ENCODE measurements at places on chromosomes 16 and 17.
A peak's percentile ranks its signal among the peaks of the same experiment; 100 is the strongest.

DNA sequence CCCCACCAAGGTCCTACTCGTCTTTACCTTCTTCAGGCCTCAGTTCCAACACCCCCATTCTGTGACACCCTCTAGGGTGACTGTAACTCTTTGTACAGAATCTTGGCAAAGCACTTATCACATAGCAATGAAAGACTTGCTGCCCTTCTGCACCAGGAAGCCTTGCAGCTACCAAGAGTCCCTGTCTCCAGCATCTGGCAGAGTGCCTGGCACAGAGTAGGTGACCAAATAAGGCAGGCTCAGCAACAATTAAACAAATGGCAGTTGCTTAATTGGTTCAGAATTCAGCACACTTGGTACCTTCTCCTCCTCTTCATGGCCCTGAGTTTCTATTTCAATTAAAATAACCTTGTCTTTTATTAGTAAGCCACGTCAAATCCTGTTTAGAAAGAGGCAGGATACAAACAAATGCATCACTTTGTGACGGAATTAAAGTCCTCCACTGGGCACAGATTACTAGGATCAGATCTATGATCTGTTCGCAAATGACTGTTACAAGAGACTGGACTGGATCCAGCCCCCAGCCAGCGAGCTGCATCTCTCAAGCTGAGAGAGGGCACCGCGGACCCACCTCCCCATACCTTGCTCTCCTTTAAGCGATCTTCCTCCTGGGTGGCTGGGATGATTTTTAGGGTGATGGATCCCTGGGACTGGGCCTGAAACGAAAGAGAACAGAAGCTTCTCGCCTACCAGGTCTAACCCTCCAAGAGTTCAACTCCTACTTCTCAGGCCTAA, 9.4 kb downstream of the MPP3 start:
- DNase-seq, result no peak

DNA sequence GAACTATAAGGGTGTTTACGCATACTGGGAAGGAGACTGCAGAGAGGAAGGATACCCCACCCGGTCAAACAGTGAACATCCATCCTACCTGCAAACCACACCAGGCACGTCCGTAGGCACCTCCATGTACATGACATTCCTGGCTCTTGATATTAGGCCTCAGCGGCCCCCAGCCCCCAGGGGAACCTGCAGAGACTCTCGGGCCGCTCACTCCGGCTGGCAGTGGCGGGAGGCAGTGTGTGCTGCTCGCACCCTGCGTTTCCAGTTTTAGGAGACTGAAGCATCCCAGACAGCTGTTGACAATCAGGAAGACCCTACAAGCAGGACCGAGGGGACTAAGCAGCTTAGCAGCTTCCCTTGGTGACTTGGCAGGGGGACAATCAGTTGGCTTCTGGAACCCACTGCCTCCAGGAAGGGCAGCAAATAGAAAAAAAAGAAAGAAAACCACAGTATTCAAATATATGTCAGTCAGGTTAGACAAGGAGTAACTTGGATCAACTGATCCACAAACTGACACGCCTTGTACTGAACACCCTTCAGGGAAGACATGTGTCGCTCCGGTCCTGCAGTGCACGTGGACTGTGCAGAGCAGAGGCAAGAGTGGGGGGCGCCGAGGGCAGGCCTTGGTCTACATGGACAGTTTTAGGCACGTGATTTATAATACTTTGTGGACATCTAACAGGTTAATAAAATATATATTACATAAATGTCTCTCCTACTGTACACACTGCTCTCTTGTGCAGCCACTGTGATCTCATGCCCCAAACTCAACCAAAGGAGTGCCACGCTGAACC, 29.9 kb upstream of the CLEC18B start:
- DNase-seq, result no peak

DNA sequence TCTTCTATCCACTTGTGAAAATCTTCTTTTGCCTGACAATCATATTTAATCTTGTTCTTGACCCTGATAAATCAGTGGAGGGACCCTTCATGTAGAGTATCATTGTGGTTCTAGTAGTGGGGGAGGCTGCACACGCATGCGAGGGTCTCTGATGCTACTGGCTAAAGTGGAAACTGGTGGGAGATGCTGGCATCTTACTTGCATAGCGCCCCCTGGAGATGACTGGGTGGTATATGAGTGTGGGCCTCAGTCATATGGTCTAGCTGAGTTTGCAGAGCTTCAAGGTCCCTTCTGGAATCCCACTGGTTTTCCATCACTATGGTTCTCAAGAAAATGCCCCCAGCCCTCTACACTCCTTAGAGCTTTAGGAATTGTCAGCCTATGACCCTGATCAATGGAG, 236.4 kb upstream of the AXIN2 start:
- no peak for DNase-seq

GRCh38 chr17:4740025-4740351, 260 bp upstream of the CXCL16 start:
- DNase-seq, result no peak

GRCh38 chr17:2935632-2936031, 127.8 kb downstream of the OR1D5 start:
- no peak for DNase-seq

DNA sequence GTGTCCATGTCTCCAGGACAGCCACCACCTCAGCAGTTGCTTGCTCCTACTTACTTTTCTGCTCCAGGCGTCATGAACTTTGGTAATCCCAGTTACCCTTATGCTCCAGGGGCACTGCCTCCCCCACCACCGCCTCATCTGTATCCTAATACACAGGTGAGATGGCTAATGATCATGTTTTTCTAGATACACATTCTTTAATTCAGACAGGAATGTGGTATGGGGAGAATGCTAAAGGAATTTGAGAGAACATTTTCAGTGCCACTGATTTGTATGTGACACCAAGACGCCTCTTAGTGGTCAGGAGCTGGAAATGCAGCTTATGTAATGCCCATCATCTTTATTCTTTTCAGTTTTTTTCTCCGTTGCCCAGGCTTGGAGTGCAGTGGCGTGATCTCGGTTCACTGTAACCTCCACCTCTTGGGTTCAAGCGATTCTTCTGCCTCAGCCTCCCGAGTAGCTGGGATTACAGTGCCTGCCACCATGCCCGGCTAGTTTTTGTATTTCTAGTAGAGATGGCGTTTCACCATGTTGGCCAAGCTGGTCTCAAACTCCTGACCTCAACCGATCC, 8.9 kb upstream of the RAPGEFL1 start:
- DNase-seq, result no peak

- DNase-seq, result no peak
Observed at GRCh38 chr16:30609002-30609925, 925 bp downstream of the ZNF689 start.

GRCh38 chr16:57863434-57864160, 61.3 kb upstream of the KIFC3 start:
- no peak for DNase-seq

GRCh38 chr17:39027455-39028035, 60.3 kb upstream of the FBXO47 start:
- DNase-seq, result no peak

DNA sequence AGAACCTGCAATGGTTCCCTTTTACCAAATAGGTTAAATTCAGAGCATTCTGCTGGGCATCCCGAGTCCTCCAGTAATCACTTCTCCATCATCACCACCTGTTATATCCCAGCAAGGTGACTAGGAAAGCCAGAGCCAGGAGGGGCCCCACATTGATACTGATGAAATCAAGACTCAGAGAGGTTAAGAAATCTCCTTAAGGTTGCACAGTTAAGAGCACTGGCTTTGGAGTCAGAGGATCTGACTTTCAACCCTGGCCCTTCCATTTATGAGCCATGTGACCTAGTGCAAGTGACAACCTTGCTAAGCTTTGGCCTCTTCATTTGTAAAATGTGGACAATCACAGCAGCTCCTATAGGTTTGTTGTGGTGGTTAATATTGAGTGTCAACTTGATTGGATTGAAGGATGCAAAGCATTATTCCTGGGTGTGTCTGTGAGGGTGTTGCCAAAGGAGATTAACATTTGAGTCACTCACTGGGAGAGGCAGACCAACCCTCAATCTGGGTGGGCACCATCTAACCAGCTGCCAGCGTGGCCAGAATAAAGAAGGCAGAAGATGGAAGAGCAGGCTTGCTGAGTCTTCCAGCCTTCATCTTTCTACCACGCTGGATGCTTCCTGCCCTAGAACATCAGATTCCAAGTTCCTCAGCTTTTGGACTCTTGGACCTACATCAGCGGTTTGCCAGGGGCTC, 194.2 kb upstream of the ASIC2 start:
- DNase-seq, result no peak

- DNase-seq, result no peak
Observed at GRCh38 chr17:30225112-30225511, 10.4 kb downstream of the SLC6A4 start.

- DNase-seq, result no peak
Observed at GRCh38 chr17:45060382-45060796, 728 bp upstream of the NMT1 start.

DNA sequence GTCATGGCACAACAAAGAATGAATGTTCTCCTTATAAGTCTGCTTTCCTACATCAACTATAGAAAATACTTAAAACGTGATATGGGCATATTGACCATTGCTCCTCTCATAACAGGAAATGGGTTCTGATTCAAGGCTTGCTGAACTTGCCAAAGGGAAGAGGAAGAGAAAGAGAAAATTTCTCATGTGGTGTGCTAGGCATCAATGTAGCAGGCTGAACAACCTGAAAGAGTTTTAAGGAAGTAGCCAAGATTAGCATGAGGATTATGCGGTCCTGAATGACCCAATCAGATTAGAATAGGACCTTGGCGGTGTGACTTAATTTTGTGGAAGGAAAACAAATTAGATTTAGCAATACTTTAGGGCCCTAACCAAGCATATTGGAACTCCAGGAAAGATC, 617.7 kb upstream of the CDH11 start:
- DNase-seq, result no peak

DNA sequence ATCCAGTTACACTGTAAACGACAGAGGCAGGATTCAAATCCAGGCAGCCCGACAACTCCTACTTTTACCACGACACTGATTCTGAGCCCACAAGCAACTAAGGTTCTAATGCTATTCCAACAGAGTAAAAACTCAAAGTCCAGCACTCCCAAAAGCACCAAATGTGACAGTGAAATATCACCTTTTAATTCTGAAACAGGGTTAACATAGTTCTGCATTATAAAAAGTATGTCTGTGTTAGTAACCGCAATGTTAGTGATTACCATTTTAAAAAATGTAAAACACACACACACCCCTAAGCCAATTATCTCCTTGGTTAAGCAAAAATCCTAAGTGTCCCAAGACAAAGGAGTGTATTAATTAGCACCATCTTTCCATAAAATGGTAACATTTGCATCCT, 19.7 kb downstream of the HELZ start:
- DNase-seq, result no peak

DNA sequence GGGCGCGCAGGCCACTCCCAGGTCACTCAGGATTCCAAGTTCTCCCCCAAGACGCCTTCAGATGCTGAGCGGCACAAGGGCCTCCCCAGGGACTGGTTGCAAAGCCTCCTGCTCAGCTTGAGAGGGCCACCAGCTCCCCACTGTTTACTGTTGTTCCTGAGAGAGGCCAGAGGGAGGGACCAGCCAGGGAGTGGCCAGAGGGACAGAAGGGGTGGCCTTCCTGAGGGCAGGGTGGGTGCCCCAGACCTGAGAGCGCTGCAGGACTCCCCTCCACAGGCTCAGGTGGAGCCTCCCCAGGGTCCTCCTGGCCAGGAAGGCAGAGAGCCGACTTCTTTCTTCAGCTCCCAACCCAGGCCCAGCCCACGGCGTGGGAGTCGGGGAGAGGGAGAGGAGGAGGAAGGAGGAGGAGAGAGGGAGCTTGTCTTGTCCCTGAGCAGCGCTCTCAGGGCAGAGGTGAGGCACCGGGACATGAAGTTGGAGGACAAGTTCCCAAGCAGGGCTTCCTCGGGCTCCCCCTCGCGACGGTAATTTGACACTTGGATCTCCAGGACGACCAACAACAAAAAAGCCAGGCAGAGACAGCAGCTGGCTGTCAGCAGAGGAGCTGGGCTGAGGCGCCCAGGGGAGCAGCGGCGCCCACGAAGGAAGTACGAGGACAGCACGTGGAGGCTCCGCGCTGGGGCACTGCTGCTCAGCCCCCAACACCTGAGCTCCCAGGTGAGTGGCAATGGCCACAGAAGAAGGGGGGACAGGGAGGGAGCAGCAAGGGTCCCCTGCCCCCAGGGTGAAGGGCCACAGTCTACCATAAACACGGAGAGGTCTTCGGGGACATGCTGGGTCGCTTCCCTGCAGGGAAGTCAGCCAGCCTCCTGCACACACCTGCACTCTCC, 497 bp downstream of the SMIM5 start:
- peak; percentile 10 for DNase-seq

GRCh38 chr17:48462946-48463345, 32.9 kb upstream of the SKAP1 start:
- DNase-seq, result no peak

- no peak for DNase-seq
Observed at GRCh38 chr16:24698308-24698707, 31.1 kb upstream of the TNRC6A start.

GRCh38 chr17:4771519-4772234, at the start of gene TM4SF5:
Gene TM4SF5 (plus strand): TSS chr17:4771886. CDS start chr17:4771923, 37 bp downstream.
- DNase-seq, result no peak

GRCh38 chr17:81130385-81131361, 34.6 kb upstream of the PVALEF start:
- DNase-seq, result no peak

GRCh38 chr16:48082516-48082915, 73.3 kb downstream of the ABCC12 start:
- no peak for DNase-seq

DNA sequence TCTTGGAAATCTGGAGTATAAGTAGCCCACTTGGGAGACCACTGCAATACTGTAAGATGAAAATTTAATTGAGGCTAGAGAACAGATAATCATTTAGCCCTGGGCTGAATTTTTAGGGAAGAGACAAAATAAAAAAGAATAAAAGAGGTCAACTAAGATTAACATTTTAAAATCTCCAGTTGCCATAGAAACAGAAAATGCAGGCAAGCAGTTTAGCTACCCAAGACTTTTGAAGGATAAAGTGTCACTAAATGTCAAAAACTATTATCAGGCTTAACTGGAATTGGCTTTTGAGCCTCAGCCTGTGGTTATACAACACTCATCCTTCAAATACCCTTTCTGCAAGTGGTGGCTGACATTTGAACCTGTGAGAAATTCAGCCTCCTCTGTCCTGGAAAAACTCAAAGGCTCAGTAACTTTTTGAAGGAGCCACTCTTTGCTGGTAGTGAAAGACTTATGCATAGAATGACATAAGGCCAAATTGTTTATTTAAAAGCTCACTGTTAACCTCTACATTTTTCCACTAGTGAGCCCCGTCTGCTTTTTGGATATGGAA, 220.7 kb upstream of the KCNJ16 start:
- DNase-seq, result no peak
